ENCODE measurements at places on chromosomes 11 and 22.

- DNase-seq, result no peak
These were observed 295.6 kb downstream of the NTM start for GRCh38 chr11:131666006-131666405.

DNA sequence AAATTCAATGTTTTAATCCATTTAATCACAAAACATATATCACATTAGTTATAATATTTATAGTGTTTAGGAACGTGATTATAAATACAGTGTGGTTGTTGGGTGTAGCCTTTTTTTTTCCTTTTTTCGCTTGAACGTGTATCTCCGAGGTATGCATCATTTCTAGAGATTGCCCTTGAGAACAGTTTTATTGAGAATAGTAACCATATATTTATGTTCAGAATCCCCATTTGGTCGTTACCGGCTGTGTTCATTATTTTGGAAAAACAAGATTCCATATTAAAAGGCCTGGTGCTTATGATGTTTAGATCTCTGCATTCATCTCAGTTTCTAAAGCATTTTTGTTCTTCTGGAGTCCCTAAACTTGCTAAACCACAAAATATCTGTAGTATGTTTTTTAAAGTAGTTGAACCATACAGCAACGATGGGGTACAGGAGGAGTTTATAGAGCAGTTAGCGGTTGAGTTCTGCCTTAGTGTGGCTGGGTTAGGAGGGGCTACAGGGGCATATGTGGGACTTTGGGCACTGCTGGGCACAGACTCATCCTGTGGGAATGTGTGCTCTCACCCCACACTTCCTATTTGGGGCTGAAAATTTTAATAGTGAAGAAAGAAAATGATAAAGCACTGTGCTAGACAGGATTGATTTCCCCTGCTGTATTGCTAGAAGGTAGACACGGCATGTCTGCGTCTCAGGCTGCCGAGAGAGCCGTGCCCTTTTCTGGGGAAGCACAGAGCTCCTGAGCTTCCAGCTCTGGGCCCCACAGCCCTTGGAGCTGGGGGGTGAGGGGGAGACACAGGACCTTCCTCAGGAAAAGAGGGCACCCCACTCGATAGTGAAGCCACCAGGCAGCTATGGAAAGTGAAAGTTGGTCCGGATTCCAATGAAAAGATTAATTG lies 81.5 kb upstream of the PPARA start:
- DNase-seq, result peak; percentile 94

- peak; percentile 73 for DNase-seq
These were observed 35.5 kb downstream of the FZD4 start for GRCh38 chr11:86919557-86920210.

DNA sequence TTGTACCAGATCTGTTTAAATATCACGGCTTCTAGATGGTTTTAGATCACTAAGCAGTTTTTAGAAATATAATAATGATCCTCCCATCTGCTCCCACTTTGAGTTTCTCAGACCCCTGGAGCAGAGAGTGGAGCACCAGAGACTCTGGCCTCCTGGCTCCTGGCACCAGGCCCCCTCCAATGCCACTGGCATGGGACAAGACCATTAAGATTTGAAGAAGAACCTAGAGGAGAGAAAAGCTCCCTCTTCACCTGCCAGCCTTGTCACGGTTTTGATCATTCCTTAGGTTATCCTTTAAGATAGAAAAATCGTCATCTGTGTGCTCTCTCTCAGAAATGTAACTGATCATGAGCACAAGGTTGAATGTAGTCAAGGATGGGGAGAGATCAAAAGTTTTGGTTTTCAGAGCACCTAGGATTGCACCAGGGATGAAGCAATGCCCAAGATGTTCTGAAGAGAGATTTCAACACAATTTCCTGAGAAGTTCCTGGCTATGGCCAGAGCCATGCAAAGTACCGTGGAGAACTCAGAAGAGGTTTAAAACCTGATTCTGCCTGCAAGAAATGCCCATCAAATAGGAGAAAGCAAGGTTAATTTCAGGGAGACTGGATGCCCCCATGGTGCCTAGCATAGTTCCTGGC lies 22.2 kb downstream of the IL10RA start:
- no peak for DNase-seq

GRCh38 chr11:91129596-91129995 lies 906.7 kb upstream of the CHORDC1 start:
- DNase-seq, result no peak

- DNase-seq, result no peak
These were observed 55.4 kb downstream of the QSER1 start for GRCh38 chr11:32947978-32948377.

Measured in HT1080 (cell line).